Fibroblast of gingiva (primary cell): ENCODE measurements at places on chromosomes 7 and 10.

GRCh38 chr10:49009199-49009979 is 69.7 kb upstream of the LRRC18 start:
- DNase-seq = no peak

GRCh38 chr10:79356104-79356503 is 8.8 kb downstream of the PPIF start:
- no peak for DNase-seq

DNA sequence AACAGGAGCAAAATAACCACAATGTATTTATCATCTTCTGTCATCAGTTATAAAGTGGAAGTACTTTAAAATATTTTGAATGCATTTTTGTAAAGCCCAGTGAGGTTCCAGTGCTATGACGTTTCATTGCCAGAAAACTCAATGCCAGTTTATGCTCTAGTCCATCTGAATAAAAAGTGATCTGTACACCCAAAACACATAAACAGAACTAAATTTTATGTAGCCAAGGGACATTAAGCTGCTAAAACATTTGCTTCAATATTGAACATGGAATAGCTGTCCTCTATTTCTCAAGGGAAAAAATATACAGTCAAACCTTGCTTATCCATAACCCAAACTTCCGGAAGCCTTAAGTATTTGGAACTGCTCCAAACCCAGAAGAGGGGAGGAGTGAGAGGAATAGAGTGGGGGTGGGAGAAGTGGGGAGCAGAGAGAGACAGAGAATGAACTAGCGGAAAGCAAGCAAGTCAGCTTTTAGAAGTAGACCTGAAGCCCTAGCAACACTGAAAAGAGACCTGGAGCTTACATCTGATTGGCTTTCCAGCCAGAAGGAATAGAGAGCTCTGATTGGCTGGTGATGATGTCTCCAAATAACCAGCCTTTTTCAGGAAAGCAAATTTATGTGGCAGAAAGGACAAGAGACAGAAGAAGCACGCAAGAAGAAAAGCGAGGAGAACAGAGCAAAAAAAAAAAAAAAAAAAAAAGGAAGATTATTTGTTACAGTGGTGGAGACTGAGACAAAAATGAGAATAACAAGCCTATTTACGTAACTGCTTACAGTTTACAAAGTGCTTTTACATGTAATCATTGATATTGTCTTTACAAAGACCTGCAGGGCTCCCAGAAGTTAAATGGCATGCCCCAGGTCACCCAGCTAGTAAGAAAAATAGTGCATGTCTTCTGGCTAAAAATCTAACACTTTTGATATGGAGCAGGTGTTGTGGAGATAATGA is 196.0 kb downstream of the RNLS start:
- DNase-seq = peak; percentile 56

DNA sequence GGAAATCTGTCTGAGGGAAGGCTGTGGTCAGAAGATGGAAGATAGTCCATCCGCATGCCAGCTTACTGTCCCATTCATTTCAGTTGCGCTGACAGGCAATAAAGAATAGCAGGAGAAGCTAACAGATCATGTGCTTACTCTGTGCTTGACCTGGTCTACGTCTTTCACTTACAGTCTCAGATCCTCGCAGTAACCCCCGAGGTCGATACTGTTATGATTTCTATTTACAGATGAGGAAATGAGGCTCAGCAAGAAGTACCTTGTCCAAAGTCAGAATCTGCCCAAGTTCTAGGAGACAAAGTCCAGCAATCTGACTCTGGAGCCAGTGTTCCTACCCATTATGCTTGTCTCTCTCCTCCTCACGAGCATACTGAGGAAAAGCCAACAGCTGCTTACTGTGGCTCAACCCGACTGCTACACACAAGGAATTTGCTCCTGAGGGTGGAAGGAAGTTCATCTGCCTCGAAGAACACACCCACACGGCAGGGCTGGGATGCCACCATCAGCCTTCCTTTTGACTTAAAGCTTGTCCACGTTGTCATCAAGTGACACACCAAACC is 74.2 kb downstream of the MINPP1 start:
- no peak for DNase-seq

DNA sequence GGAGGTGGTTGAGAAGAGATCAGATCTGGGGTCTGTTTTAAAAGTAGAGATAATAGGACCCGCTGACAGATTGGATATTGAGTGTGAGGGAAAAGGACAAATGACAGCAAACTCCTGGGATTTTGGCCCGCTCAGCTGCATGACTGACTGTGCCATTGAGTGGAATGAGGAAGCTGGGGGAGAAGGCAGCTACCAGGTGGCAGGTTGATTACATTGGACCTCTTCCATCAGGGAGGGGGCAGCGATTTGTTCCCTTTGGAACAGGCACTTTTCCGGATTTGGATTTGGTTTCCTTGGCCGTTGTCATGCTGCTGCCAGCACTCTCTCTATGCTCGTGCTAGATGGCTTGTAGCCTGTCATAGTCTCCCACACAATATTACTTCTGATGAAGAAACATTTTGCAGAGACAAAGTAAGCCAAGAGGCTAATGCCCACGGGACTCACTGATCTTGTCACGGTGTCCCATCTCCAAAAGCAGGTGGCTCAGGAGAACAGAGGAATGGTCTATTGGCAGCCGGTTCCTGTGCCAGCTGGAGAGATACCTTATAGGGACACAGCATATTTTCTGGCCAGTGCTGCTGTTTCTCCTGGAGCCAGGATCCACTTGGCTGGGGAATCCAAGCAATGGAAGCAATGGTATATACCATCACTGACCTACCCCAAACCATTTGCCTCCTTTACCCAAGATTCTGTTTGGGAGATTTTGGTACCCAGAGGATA is 69.1 kb upstream of the WAC start:
- no peak for DNase-seq

DNA sequence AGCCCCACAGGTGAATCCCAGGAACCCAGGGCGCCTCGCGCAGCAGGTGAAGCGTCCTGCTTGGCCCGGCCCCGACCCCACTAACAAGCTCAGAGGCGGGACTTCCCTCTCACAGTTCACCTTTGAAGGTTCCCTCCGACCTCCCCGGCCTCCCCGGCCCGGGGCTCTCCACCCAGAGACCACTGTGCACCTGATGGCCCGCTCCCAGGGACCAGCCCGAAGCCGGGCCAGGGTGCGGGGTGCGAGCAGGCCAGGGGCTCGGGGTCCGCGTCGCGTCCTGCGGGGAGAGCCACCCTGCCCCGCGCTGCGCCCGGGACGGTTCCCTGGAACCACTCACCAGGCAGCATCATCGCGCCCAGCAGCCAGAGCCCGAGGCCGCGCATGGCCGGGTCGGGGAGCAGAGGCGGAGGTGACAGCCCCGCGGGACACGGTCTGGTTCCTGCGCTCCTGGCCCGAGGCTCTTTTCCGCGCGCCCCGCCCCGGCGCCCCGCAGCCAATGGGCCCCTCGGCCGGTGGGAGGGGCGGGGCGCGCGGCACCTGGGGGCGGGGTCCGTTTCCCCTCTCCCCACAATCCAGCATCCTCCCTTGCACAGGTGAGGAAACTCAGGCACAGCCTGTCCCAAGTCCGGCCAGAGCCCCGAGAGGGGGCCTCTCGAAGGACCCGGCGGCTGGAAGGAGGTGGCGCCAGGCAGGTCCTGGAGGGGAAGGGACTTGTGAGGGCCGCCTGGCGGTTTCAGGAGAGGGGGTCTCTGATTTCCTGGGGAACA is at the start of gene ADAM8:
TSS of gene ADAM8 (minus strand) at position 434 of the 767 bp plus-strand sequence. CDS start at position 383, 51 bp downstream.
- no peak for DNase-seq

DNA sequence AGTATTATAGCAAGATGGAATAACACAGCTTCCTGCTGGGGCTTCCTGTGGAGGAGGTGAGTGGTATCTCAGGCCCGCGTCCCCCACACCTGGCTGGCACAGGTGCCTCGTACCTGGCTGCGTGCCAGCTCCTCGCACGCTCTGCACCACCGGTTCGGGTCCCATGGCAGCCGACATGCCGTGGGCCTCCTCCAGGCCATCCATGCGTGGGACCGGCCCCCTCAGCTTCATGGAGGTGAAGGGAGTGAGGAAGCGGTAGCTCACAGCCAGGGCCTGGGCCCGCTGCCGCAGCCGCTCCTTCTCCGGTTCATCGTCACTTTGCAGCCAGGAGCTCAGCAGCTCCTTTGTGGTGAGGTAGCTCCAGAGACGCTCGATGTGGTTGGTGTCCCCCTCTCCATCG is 90.4 kb downstream of the ITIH5 start:
- no peak for DNase-seq
